GM18507 (cell line): ENCODE measurements at places on chromosomes 1 and 21.

- no peak for DNase-seq
These were observed 16.4 kb upstream of the F13B start for GRCh38 chr1:197083474-197083873.

DNA sequence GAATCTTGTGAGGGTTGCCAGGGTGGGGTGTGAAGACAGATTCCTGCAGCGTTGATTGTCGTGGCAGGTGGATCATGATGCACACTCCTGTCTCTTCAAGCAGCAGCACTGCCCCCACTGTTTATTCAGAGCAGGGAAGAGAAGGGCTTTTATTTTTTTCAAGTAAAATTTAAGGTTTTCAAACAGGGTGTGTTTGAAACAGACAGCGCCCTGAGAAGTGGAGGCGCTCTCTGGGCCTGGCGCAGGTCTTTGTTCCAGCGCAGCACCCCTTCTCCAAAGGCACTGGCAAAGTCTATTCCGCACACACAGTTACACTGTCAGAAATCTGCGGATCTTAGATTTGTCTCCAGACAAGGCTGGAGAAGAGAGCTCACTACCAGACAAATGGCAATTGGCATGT is 7.0 kb downstream of the C1orf53 start:
- DNase-seq = no peak

DNA sequence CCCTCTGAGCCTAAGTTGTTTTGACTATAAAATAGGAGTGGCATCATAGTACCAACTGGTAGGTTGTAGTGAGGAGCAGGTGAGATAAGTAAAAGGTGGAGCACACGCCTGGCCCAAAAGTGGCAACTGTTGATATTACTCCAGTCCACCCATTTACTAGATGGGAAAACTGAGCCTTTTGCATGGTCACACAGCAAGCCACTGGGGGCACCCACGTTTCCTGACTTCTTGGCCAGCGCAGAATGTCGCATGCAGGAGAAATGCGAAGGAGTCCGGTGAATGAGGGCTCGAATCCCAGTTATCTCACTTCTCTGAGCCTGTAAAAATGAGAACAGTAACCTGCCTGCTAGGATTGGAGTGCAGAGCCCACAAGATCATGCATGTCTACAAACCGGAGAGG is 20.8 kb downstream of the GRHL3 start:
- DNase-seq = no peak

GRCh38 chr1:203322500-203323179 is 17.3 kb downstream of the BTG2 start:
- no peak for DNase-seq

DNA sequence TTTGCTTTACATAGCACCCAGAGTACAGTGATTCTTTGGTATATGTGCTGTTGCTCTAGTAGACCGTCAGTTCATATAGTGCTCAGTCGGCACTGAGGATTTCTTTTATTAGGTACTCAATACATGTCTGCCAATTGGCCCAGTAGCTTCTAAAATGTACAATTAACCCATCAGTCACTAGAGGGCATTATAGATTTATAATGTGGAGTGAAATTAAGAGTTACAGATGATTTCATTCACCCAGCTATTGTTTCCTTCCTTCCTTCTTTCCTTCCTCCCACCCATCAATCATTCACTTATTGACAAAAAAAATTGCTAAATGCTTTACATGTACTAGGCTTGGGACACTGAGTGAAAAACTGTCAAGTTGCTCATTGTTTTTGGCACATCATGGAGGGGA is 263.6 kb upstream of the USP24 start:
- DNase-seq = no peak

- DNase-seq = no peak
These were observed 42.7 kb downstream of the TBX15 start for GRCh38 chr1:118945489-118945888.

DNA sequence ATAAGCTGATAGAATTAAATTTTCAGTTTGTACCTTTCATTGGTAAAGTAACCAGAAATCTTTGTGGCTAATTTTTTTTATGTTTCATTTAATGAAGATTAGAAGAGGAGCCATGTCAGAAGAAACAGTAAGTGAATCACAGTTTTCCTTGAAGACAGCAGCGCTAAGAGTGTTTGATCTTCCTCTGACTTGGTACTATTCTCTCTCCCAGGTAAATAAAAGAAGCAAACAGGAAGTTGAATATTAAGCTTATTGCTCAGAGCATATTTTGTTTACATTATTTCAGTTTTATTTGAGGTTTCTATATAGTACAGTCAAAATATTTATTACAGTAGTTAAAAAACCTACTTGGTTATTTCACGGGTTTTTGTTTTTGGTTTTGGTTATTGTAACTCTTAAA is 3.7 kb downstream of the MIGA1 start:
- DNase-seq = no peak

GRCh38 chr1:37633040-37633937 is 1.4 kb downstream of the RSPO1 start:
- no peak for DNase-seq

GRCh38 chr1:60835649-60836048 is 246.7 kb upstream of the NFIA start:
- no peak for DNase-seq

DNA sequence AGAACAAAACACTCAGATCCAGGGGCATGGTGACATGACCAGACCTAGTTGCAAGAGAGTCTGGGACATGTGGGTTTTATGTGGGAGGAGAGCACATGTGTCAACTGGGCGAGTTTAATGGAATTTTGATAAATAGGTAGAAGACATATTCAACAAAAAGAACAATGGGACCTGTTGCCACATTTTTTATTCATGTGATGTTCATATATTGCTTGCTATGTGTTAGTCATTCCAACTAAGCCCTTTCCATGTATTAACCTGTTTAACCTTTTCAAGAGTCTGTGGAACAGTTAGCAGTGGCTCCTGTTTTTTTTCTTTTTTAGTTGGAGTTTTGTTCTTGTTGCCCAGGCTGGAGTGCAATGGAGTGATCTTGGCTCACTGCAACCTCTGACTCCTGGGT is 30.1 kb upstream of the CSF3R start:
- no peak for DNase-seq

DNA sequence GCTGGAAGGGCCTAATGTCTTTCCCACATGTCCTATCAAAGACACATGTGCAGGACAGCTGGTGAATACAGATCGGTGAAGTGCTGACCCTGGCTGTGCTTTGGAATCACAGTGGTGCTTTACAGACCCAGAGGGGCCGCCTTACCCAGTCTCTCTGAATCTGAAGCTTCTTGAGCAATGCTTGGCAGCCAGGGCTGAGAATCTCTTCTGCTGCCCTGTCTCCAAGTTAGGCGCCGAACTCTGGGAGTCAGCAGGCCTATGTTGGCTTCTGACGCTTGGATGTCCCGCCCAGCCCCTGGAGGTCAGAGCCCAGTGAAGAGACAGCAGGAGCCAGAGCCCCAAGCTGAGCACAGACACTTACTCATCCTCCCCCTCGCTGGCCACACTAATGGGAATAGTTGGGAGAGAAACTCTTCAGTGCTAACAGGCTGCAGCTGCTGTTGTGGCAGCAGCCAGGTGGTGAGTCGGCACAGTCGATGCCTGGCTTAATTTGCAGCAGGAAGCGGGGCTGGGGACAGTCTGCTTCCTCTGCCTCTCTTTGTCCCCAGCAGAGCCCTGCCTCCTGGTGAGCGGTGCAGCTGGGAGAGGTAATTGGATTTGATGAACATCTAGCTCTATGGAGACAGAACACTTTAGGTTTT is 68.1 kb downstream of the URB2 start:
- no peak for DNase-seq
